ENCODE measurements at places on chromosomes 11 and 22.

GRCh38 chr11:45178223-45178622 lies 31.8 kb downstream of the PRDM11 start:
- DNase-seq: no peak

DNA sequence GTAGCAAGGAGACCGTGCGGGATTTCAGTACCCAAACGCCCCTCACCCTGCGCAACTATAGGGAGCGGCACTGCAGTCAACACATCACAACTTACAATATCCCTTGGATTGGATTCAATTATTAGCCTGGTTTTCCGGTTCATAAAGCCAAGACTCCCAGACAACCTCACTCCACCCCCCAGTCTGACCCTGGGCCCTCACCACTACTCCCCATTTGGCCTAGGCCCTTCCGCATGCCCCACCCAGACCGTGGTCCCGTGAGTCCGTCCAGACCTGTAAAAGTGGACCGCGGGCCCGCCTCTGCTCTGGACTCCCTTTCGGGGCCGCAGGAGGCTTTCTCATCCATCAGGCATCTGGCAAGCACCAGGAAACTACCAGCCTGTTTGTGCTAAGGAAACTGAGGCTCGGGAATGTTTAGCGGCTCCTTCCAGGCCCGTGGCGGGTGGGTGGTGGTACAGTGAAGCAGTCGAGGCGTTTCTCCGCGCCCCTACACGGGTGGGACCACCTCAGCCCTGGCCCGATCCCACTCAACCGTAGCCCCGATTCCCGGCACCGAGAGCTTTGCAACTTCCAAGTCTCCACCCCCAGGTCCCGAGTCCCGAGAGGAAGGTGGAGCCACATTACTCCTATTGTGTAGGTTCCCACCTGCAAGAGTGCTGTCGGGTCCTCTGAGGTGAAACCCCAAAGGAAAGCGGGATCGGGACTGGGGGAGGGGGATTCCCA lies 679 bp upstream of the DPP3 start:
- no peak for DNase-seq

GRCh38 chr22:26673486-26673885 lies 16.1 kb downstream of the MIAT start:
- DNase-seq: no peak

- no peak for DNase-seq
Measured at GRCh38 chr11:134751031-134751585, 339.1 kb upstream of the B3GAT1 start.

DNA sequence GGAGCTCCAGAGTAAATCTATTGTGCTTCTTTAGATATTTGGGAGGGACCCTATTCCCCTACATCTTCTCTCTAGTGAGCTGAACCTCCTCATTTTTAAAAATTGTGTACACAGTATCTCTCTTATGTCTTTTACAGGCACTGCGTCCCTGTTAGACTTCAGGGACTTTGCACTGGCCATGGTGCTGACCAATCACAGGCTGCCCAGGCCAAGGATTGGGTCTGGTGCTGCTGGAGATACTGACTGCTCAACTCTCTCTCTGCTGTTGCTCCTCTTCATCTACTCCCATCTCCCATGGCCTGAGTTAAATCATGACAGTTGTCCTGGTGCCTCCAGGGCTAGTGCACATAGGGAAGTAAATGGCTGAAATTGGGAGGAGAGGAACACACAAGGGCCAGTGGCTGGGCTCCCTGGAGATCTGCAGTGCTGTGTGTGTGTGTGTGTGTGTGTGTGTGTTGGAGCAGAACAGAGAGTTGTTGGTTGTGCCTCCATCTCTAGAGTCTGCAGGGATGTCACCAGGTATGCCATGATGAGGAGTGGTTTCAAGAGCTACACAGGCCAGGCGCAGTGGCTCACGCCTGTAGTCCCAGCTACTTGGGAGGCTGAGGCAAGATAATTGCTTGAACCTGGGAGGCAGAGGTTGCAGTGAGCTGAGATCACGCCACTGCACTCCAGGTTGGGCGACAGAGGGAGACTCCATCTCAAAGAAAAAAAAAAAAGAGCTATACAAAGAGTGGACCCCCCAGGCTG lies 155.3 kb downstream of the ST3GAL4 start:
- no peak for DNase-seq

DNA sequence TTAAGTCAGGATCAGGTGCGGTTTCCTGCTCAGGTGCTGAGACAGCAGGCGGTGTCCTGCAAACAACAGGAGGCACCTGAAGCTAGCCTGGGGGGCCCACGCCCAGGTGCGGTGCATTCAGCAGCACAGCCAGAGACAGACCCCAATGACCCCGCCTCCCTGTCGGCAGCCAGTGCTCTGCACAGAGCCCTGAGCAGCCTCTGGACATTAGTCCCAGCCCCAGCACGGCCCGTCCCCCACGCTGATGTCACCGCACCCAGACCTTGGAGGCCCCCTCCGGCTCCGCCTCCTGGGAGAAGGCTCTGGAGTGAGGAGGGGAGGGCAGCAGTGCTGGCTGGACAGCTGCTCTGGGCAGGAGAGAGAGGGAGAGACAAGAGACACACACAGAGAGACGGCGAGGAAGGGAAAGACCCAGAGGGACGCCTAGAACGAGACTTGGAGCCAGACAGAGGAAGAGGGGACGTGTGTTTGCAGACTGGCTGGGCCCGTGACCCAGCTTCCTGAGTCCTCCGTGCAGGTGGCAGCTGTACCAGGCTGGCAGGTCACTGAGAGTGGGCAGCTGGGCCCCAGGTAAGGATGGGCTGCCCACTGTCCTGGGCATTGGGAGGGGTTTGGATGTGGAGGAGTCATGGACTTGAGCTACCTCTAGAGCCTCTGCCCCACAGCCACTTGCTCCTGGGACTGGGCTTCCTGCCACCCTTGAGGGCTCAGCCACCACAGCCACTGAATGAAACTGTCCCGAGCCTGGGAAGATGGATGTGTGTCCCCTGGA lies at the start of gene MYO7A:
TSS of gene MYO7A (plus strand) at position 327 of the 772 bp plus-strand sequence. CDS start 2,389 bp downstream, outside the sequence.
- no peak for DNase-seq

GRCh38 chr11:34940026-34940677 lies 23.7 kb downstream of the PDHX start:
- DNase-seq: no peak

DNA sequence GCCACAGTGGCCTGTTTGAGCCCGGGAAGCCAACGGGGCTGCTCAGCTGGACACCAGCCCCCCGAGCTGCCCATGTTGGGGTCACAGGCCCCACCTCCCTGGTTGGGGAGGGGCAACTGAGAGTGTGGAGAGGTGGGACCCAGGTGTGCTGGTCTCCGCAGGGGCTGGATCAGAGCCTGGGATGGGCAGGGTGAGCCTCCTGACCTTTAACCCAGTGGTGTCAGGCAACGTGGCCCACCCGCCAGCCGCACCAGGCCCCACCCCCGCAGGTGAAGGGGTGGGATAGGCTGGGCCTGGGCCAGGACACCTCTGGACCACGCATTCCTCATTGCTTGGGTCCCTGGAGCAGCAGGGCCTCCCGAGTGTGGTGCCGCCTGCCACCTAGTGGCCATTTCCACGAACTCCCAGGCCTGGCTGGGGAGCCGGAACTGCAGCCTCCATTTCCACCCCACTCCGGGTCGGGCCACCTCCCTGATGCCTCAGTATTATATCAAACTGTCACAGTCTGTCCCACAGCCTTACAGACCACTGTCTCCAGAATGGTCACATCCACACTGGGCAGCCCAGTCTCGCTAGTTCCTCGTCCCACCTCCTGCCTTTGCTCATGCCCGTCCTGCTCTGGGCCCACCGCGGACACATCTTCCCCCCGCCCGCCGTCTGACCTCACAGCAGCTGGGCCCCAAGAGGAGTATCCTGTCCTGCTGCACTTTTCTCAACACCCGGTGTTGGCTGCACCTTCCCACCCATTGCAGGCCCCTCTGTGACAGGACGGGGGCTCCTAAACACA lies 13.3 kb upstream of the PPP6R3 start:
- peak; percentile 18 for DNase-seq

- DNase-seq: no peak
Measured at GRCh38 chr11:10659339-10660216, 34.0 kb downstream of the IRAG1 start.

DNA sequence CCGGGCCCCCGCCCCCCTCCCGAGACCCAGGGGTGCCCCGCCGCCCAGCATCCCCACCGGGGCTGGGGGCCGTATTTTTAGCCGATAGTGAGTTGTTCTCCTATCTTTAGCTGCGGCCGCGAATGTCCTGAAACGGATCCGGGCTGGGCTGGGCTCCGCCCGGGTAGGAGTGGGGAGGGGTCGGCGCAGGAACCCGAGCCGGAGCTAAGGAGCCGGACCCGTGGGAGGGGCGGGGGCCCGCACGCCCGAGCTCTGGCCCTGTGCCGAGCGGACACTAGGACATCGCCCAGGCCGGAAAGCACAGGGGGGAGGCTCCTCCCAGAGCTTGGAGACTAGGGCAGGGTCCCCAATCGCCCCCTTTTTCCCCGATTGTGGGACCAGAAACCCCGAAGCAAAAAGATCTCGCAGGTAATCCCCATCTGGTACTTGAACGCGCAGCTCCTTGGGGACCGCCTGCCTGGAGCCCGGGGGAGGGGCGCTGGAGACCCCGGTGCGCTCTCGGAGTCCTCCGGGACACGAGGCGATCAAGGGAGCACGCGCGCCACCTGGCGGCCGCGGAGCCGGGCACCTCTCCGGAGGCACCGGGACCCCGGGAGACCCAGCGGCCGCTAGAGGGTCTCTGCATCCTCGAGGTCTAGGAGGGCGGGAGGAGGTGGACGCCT lies 669 bp downstream of the CDC42EP2 start:
- DNase-seq: no peak

DNA sequence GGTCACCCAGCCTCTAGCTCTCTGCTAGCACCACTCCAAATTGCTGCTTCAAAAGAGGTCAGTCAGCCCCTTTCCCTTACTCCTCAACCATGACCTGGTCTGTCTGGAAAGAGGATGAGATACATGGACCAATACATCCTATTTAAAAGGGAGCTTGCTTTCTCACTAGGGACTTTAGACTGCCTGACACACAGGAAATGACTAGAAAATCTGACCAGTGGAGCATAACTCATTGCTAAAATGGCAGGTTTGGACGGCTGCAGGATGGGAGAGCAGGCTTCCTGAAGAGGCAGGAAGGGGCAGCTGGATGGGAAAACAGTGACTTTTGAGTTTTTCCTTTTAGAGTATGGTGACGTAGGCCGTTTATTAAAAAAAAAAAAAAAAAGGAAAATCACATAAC lies 25.3 kb downstream of the STIM1 start:
- DNase-seq: no peak

- no peak for DNase-seq
Measured at GRCh38 chr11:73040046-73040445, 102.1 kb downstream of the FCHSD2 start.

Data from GOT3 (cell line).